Upper lobe of left lung (tissue), 6 donors: ENCODE measurements at places on chromosomes 5 and 9.

DNA sequence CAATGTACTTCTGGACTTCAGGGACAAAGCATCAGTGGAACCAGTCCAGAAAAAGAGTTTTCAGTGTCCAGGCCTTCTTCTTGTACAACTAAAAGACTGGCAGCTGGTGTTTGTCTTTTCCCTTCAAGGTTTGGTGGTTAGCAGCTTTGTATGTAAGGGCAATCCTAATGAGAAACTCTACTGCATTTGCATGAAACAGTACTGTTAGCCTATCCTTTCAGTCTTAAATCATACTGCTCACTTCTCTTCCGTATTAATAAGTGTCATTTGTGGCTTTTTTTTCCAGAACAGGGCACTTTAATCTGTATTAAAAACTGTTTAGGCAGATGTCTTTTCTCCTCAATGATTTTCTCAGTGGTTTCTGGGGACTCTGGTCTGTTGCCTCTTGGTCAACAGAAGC is 48.9 kb downstream of the FAM174A start:
- DNase-seq = no peak

DNA sequence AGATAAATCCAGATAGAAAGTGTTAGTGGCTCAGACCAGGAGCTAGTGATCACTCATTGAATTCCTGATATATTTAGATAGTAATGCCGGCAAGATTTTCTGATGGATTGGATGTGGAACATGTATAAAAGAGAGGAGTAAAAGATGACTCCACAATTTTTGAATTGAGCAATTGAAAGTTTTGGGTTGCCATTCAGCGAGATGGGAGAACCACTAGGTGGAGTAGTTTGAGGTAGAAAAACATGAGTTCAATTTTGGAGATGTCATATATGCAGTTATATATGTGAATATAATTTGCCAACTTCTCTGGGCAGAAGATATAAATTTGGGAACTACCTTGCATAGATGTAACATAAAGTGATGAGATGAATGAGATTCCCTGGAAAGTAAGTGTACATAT is 502.5 kb upstream of the SEMA6A start:
- DNase-seq = no peak

GRCh38 chr9:17865881-17866280 is 287.0 kb downstream of the SH3GL2 start:
- no peak for DNase-seq

- DNase-seq = no peak
These were observed 174.0 kb downstream of the ARHGAP26 start for GRCh38 chr5:142944140-142944539.

- no peak for DNase-seq
These were observed 277.1 kb downstream of the BRINP1 start for GRCh38 chr9:119092125-119092524.

DNA sequence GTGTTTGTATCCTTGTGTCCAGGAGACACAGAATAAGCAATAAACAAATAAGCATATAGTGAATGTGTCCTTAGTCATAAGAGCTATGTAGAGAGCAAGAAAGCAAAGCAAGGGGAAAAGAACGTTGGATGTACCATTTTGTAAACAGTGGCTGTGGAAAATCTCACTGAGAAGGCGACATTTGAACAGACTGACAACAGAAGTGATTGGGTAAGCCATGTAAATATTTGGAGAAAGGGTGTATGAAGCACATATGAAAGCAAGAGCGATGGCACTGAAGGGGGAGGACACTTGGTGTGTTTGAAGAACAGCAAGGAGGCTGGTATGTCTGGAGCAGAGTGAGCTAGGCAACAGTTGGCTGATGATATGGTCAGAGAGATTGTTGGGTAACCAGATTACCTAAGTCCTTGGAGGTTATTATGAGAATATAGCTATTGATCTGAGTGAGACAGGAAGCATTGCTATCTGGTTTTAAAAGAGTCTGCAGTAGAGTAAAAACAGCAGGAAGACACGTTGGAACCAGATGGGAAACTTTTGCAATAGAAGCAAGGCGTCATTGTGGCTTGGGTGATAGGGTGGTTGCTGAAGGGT is 115.5 kb upstream of the IL7R start:
- no peak for DNase-seq

DNA sequence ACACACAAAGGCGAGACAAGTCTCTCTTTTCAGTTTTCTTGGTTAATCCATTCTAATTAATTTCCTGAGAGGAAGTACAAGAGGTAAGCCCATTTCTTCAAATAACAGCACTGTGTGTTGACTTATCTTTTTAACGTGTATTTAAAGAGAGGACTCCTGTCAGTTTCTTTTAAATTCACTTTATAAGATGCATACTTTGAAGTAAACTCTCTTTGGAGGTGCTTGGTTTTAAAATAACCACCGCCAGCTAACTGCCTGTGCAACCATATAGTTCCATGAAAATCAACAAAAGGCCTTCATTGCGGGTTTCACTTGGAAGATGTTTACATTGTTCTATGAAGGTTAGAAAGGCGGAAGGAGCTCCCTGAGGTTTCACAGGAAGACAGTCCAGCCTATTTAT is 13.1 kb upstream of the SERINC5 start:
- no peak for DNase-seq

- no peak for DNase-seq
These were observed 196.1 kb downstream of the PCSK5 start for GRCh38 chr9:76086539-76086938.

DNA sequence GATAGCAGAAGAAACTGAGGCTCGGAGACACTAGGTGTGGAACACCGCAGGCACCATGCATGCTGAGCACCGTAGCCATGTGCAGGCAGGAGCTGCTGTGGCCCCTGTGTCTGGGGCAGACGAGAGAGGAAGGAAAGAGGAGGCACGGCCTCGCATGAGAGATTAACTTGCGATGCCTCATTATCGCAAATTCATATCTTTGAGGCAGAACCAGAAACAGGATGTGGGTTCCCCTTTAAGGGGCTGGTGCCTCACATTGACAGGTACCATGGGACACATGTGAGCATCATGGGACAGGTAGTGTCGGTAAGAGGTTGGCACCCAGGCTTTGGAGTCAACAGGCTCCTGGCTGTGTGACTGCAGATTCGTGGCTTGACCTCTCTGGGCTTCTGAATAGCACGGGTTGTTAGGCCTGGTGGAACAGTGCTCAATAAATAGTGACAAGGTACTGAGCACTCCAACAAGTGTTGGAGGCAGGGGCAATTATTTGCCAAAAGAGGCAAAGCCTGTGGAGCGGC is 40.8 kb downstream of the NAIF1 start:
- DNase-seq = no peak

DNA sequence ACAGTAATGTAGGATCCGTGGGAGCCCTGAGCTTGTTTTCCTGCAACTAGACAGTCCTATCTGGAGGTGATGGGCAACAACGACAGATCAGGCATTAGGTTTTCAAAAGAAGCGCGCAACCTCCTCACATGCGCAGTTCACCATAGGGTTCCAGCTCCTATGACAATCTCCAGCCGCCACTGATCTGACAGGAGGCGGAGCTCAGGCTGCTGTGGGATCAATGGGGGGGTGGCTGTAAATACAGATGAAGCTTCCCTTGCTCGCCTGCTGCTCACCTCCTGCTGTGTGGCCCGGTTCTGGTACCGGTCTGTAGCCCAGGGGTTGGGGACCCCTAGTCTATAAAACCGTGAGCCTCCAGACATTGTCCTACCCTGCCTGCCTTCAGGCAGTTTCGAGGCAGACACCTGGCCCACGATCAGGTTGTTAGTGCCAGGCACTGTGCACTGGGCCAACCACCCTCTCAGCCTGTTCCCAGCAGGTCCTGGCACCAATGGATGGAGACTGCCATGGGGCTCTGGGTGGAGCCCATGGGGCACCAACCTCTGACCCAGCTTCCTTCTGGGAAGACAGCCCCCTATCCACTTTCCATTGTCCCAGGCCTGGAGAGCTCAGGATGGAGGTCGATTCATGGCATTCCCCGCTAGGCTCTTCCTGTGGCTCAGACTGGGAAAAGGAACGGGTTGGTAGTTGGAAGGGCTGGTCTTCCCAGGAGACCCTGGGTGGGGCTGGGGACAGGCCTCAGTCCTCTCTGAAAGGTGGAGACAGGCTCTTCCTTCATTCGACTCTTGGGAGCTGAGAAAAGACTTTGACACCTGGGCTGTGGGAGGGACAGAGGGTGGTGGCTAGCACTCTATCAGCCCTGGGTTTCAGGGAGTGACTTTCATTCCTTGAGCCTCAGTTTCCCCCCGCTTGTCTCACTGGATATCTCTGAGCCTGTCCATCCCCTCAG is 1.7 kb downstream of the ENDOG start:
- DNase-seq = no peak

- no peak for DNase-seq
These were observed 193.1 kb downstream of the GLIS3 start for GRCh38 chr9:4106760-4107143.

DNA sequence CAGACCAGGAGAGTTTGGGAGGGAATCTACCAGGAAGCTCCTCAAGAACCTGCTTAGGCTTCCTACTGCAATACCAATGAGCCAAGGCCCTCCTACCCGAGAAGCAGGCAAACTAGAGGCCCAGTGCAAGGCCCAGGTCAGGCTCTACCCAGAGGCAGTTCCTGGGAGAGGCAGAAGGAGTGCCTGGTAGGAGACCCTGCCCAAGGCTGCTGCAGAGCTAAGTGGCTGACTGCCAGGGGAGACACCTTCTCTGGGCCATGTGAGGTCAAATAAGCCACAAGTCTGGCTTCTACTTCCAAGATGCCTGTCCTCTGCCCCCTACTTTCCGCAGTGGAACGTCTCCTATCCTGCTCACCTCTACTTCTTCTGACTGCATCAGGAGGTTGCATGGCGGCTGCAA is 17.8 kb downstream of the ACSL6 start:
- DNase-seq = no peak

DNA sequence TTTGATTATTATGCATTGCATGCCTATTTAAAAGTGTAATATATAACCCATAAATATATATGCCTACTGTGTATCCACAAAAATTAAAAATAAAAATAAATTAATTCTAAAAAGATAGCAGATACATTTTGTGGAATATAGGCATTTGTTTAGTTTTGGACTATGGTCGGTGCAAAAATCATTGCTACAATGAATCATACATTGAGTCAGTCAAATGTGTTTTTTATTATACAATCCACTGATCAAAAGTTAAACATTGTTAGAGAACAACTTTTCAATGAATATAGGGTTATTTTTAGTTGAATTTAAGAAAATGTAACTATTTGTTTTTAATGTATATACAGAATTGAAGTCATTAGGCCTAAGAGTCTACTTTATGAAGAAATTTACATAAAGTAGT is 885.9 kb downstream of the EFNA5 start:
- no peak for DNase-seq

DNA sequence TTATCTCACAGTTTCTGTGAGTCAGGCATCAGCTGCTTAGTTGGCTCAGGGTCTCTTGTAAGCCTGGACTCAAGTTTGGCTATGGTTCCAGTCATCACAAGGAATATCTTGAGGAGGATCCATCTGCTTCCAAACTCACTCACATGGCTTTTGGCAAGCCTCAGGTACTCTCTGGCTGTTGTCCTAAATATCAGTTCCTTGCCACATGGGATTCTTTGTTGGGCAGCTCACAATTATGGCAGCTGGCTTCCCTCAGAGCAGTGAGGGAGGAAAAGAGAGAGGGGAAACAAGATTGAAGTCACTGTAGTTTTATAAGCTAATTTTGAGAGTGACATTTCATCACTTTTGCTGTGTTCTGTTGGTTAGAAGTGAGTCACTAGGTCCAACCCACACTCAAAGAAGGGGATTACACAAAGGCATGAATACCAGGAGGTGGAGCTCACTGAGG is 144.5 kb downstream of the GCNT1 start:
- no peak for DNase-seq

- no peak for DNase-seq
These were observed 73.4 kb downstream of the ADAMTS2 start for GRCh38 chr5:179271821-179272325.

GRCh38 chr5:97543166-97543565 is 360.1 kb upstream of the RIOK2 start:
- DNase-seq = no peak

- no peak for DNase-seq
These were observed 42.4 kb downstream of the PAX5 start for GRCh38 chr9:36991516-36992134.

- DNase-seq = no peak
These were observed 667.1 kb upstream of the RGMB start for GRCh38 chr5:98106116-98107031.

DNA sequence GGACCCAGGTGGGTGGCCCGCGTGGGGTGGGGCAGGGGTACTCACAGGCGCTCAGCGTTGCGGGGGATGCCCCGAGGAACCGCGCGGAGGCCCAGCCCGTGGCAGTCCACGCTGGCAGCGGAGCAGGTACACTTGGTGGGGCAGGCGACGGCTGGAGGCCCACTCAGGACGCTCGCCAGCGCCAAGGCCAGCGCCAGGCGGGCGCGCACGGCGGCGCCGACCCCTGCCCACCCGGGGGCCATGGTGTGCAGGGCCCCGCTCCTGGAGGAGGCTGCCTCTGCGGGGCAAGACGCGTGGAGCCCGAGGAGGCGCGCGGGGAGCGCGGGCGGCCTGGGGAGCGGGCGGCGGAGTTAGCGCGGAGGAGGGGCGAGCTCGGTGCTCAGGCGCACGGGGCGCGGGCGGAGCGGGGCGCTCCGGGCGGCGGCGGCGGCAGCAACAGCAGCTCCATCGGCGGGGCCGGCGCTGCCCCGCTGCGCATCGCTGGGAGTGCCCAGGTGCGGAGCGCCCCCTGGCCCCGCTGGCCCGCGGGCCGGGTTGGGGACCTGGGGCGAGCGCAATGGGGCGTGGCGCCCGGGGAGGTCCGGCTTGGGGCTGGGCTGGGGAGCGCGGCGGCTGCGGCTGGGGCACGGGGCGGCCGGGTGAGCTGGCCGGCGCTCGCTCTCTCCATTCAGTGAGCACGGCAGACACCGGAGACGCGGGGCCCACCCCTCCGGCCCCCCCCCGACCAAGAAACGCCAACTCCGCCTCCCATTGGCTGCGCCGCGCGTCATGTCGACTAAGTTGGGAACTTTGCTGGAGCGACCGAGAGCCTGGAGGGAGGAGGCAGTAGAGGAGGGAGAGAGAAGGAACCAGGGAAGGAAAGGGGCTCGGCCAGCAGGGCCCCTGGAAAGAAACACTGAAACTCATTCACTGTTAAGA is at the start of gene SLIT3:
Gene SLIT3 (minus strand): TSS at position 672 of the 918 bp plus-strand sequence. CDS start 430 bp downstream, at position 242.
- peak; percentile 88 for DNase-seq

DNA sequence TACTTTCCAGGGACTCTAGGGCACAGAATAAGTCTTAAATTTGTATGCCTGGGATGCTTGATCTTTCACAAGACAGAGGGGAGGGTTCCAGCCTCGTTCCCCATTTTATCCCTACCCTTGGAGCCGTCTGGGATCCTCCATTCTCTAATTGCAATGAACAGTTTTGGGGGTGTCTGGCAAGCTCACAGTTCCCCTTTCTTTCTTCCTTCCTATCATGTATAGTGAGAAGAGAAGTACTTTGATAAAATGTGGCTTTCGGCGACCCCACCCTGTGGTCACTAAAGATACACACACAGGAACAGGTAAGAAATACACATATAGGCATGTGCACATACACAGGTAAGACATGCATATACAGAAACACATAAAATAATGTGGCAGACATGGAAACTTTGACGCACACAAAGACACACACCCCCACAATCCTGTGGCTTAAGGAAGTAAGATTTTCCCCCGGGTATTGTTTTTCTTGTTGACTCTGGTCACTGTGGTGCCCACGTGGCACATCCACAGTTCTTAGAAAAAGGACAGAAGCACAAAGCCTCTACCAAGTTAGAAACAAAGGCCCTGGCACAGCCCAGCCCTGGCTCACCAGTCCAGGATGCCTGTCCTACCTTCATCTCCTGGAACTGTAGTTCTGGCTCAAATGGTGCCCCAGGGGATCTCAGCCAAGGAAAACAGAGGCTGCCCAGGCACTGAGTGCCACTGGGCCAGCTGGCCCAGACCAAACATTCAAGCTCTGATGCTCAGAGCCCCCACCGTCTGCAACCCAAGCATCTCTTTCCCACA is 6.3 kb upstream of the SMU1 start:
- DNase-seq = no peak
